ENCODE measurements at places on chromosomes 7 and 10. TPM values are rescaled to one million over a fixed set of nuclear protein-coding genes. Genes with fewer than 3 reads are reported as not detected.

The SPAM1 gene
- not detected for total RNA-seq

The HSPA12A gene
- total RNA-seq: 9.0 TPM

The SGCE gene
- total RNA-seq: 123 TPM

The LIPJ gene
- not detected for total RNA-seq

The PTPRN2 gene
- 2.1 TPM for total RNA-seq

The ELMO1 gene
- not detected for total RNA-seq

The NCF1 gene
- total RNA-seq: not detected

The CALHM1 gene
- total RNA-seq: not detected

The WASHC2C gene
- total RNA-seq: 21.6 TPM
